GM12892 (cell line): ENCODE measurements at places on chromosomes 12 and 14.

GRCh38 chr12:19894803-19895202 is 455.5 kb downstream of the AEBP2 start:
- no peak for DNase-seq

DNA sequence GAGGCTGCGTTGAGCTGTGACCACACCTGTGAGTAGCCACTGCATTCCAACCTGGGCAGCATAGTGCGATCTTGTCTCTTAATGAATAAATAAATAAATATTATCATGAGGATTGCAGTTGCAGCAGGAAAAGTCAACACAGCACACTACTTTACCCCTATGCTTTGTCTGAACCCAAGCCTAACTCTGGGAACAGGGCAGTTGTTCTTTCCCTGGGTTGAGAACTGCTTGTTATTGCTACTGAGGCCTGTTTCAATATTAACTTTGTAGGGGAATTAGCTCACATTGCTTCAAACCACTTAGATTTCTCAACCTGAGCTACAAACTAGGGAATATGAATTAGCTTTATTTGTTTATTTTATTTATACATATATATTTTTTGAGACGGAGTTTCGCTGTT is 102.5 kb downstream of the SCN8A start:
- no peak for DNase-seq

DNA sequence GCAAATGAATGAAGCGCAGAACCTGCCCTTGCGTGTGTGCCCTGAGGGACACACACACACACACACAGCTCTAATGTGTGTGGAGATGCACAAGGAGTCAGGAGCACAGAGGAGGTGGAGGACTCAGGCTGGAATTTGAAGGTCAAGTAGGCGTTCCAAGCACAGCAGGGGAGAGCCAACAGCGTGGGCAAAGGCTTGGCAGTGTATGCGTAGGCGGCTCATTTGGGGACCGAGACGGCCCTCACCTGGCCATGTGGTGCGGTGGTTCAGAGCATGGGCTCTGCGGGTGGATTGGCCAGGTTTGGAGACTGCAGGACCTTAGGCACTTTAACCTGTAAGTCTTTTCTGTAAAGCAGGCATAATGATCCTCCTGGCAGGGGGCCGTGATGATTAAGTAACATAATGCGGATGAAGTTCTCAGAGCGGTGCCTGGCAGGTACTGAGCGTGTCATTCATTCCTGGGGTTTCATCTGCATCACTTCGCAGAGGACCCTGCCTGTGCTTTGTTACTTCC is 69.5 kb upstream of the SLC24A4 start:
- DNase-seq = no peak

DNA sequence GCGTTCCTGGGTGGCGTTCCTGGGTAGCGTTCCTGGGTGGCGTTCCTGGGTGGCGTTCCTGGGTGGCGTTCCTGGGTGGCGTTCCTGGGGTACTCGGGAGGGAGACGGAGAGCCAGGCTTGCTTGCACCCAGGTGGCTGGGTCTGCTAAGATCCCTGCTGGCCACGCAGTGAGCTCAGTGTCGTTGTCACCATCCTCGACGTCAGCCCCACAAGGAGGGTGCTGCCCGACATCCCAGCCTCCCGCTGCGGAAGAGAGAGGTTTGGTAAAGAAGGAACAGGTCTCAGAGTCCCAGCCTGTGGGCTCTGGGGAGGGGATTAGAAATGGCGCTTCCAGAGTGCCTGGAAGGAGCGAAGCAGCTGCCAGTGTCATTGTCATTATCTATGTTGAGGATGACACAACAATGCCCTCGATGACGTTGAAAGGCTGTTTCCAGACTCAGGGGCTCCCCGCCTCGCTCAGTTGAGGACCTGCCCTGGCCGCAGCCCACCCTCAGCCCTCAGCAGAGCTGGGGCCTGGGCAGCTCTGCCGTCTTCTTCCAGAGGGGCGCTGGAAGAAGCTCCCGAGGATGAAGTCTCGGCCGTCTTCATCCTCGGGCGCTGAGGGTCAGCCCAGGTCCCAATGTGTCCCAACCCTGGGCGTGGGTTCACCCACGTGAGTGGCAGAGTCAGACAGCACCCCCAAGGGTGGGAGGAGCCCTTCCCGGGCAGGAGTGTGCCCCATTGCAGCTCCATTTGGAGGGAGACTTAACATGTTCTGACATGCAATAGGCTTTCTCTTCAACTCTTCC is 328.8 kb downstream of the ADGRD1 start:
- no peak for DNase-seq

- no peak for DNase-seq
Measured at GRCh38 chr12:3833670-3834310, 39.4 kb downstream of the PARP11 start.

- DNase-seq = no peak
Measured at GRCh38 chr12:107145397-107145796, 52.0 kb upstream of the CRY1 start.

DNA sequence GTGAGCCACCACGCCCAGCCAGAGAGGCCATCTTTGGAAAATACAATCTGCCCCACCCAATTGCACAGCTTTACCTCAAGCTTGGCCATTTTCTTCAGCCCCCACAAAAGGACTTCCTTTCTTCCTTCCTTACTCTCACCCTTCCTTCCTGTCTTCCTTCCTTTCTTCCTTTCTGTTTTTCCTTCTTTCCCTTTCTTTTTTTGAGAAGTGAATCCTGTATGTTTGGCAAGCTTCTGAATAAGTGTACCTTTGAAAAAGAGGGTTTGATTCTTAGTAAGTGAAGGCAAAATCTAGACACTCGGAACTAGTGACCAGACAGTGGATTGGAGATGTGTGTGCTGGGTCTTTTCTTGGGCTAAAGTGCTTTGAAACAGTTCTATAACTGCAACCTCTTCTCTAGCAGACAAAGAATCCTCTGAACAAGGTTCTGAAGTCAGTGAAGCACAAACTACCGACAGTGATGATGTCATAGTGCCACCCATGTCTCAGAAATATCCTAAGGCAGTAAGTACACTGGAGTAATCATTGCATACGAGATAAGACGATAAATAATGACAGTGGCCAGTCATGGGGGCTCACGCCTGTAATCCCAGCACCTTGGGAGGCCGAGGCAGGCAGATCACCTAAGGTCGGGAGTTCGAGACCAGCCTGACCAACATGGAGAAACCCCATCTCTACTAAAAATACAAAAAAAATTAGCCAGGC is 49.5 kb downstream of the SUPT16H start:
- no peak for DNase-seq

- DNase-seq = no peak
Measured at GRCh38 chr12:75366629-75367028, 24.3 kb upstream of the GLIPR1L2 start.

DNA sequence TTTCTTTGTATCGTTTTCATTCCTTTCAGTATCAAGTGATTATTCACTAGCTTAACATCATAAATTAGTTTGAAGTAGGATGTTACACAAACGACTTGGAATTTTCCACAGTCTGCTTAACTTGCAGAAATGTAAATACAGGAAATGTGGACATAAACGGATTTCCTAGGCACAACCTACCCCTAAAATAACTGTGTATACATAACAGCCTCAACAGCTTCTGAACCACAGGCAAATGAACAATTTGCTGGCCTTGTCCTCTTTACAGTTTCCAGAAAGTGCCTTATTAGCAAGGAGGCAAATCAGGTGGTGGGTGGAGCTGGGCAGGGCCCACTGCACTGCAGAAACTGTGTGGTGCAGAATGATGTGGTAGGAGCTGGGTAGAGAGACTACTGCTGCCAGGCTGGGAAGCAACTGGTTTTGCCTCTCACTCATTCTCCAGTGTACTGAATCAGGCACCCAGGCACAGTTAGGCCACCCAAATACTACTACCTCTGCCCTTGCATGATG is 14.1 kb downstream of the DRAM1 start:
- DNase-seq = no peak

DNA sequence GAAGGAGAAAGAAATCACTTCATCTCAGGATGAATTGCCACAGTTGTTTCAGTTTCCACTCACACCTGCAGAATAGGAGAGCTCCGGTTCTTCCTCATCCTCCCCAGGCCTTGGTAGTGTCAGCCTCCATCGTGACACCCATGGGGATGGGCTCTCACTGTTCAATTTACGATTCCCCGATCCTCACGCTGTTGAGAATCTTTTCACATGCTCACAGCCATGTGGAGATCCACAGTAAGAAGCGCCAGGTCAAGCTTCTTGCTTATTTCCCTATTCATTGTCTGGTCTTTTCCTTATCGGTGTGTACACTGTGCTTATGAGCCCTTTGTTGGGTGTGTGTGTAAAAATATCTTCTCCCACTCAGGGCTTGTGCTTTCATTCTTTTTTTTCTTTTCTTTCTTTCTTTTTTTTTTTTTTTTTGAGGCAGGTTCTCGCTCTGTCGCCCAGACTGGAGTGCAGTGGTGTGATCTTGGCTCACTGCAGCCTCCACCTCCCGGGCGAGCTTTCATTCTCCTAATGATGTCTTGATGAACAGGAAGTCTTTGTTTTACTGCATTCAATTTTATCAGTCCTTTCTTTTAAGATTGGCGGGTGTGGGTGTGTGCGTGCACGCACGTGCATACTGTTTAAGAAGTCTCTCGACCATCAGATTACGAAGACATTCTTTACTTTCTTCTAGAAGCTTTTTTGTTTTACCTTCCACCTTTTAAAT is 21.5 kb downstream of the RIN3 start:
- no peak for DNase-seq

GRCh38 chr14:83757916-83758315 is 1772.0 kb upstream of the FLRT2 start:
- no peak for DNase-seq

DNA sequence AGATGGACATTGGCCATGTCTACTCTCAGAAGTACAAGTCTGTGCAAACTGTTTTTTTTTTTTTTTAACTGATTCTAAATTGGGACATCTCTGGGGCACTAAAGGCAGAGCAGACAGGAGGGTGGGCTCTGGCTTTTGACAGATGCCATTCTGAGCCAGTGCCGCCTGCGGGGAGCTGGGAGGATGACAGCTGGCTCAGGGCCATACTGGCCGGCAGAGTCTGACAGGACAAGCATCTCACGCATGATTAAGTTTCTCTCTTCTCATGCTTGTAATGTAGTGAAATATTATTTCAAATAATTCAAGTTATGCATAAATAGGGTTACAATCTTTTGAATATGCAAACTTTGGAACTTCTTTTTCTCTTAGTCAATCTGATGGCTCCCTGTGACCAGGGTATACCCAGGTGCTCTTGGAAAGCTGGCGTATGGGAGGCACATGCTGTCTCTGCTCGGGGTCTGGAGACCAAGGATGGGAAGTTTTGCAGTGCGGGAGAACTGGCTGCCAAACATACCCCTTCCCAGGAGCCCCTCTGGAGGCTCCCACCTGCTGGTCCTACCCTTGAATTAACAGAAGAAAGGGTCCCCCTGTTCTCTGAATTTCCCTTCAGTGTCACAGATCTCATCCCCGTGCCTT is 7.6 kb downstream of the CDCA4 start:
- DNase-seq = no peak

DNA sequence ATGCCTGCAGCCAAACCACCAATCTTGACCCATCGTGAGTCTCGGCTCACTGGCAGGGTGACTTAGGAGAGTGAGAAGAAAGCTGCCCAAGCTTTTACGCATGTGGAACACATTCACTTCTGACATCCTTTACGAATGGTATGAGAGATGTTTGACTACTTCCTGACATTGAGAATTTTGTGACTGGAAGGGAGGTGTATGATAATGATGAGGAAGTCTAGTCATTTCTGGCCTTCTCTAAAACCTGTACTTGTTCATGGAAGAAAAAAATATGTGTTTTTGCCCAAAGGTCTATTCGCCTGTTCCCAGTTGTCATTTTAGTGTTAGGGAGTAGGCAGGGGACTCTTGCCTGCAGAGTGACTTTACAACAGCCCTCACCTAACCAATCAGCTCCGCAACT is 227.2 kb upstream of the ATP2B1 start:
- DNase-seq = no peak

GRCh38 chr12:29286081-29286790 is 94.7 kb downstream of the ERGIC2 start:
- no peak for DNase-seq

DNA sequence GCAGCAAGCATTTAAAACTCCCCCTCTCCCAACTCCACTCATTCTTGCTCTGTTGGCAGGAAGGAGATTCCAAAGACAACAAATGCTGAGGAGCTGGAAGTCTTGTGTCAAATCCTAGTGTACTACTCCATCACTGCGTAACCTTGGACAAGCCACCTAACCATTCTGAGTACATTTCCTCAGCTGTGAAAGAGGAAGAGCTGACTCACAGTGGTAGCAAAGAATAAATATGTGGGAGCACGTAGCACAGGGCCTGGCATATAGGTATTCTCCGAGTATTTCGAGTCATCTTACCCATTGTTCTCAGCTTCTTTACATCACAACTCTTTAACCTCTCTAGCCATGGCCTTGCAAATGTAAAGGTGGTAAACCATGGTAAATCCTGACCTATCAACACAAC is 28.7 kb downstream of the EGLN3 start:
- no peak for DNase-seq

DNA sequence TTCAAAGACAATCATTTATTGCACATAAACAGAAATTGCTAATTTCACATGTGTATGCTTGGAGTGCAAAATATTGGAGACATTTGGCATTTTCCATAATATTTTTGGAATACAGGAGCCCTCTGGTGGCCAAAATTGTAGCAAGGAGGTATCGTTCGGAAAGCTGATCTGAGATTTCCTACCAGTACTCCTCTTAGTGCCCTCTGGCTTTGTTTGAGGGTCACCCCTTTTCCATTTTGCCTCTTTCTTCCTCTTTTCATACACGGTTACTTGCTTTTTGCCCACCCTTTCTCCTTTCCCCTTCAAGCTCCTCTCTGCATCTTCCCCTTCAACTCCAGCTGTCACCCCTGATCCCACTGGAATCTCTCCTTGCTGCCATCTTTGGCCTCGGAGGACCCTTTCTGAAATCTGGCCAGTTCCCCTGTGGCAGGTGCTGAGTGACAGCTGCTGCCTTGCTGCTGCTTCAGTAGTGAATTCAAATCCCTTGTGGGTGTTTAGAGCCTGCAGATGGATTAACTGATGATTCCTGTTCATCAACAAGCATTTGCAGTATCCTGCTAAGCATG is 164.6 kb upstream of the PARP11 start:
- DNase-seq = no peak

DNA sequence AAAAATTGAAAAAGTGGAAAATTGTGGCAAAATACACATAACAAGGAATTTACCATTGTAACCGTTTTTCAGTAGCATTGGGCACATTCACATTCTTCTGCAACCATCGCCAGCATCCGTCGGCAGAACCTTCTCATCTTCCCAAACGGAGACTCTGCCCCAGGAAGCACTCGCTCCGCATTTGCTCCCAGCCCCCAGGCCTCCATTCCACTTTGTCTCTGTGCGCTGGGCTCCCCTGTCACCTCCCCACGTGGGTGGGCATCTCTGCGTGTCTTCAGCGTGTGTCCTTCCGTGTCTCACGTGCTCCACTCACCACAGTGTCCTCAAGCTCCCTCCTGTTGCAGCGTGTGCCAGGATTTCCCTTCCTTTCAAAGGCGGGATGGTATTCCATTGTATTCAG is 9.9 kb downstream of the GPR132 start:
- no peak for DNase-seq

- peak; percentile 6 for DNase-seq
Measured at GRCh38 chr12:131872154-131873051, 22.0 kb upstream of the ULK1 start.
